AG04450 (cell line): ENCODE measurements at places on chromosomes 16 and 17.

DNA sequence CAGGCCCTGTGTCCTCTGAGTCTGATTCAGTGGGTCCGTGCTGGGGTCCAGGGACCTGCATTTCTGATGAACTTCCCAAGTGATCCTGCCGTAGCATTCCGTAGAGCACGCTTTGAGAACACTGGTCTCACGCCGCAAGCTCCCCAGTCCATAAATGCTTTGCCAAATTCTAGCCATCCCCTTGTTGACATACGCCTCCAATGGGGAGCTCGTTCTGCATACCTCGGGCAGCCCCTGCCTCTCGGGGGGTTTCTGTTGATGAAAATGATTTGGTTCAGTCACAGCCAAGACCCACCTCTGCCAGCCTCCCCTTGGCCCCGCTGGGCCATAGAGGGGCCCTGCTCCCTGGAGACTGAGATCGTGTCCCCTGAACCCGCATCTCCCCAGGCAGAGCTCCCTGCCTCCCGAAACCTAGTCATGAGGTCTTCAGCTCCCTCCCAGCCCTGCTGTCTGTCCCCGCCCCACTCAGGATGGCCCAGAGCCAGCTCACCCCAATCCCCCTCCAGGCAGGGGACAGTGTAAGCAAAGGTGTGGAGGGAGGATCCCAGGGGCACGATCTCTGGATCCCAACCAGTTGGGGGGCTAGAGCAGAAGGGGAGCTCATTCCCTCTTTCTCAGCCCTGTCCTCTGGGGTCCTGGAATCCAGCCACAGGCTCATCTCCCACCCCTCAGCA lies 16.2 kb upstream of the SPNS2 start:
- no peak for DNase-seq

- DNase-seq: no peak
Observed at GRCh38 chr17:4974115-4974670, 6.6 kb upstream of the SPAG7 start.

GRCh38 chr17:5138616-5139457 lies 23.0 kb downstream of the USP6 start:
- DNase-seq: no peak

- no peak for DNase-seq
Observed at GRCh38 chr16:59190731-59191130, 456.6 kb upstream of the GOT2 start.
